ENCODE measurements at places on chromosomes 11 and 22.

GRCh38 chr11:57466680-57467079 lies 6.4 kb downstream of the RTN4RL2 start:
- H3K27ac ChIP-seq: no peak overlapping the region
- H3K4me3 ChIP-seq: no peak overlapping the region
- H3K27me3 ChIP-seq: peaks cover 11% of the 10 kb centered on the region
- H3K4me1 ChIP-seq: no peaks in the 10 kb centered on the region
- no peaks in the 10 kb centered on the region for H3K36me3 ChIP-seq

DNA sequence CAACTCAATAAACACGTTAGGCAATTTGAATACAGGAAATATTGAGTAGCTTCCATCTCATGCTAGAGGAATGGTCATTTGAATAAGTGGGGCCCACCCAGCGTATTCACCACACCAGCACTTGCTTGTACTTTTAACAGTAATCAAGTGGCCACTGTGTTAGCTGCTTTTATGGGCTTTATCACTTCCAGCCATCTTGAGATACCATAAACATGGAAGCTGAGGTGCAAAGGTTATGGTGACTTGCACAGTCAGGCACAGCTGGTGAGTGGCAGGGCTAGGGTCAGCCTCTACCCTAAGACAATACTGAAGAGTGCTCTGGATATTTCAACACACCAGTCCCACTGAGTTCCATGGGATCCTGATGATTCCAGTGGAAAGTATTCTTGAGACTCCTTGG lies 6.7 kb downstream of the JOSD1 start:
- H3K36me3 ChIP-seq: peaks cover 90% of the 10 kb centered on the region
- H3K27ac ChIP-seq: peak overlapping the region; percentile 65
- H3K4me3 ChIP-seq: no peak overlapping the region
- no peak for DNase-seq

DNA sequence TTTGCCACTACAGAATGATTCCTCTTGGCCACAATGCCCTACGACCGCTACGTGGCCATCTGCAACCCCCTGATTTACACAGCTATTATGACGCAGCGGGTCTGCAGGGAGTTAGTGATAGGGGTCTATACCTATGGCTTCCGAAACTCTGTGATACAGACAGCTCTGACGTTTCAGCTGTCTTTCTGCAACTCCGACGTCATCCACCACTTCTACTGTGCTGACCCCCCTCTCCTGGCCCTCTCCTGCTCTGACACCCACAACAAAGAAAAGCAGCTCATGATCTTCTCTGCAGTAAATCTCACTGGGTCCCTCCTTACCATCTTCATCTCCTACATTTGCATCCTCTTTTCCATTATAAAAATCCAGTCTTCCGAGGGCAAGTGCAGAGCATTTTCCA lies 52.3 kb upstream of the OR5P2 start:
- DNase-seq: no peak
- H3K4me3 ChIP-seq: no peak overlapping the region
- no peaks in the 10 kb centered on the region for H3K4me1 ChIP-seq
- H3K36me3 ChIP-seq: no peaks in the 10 kb centered on the region
- H3K27me3 ChIP-seq: peaks cover 8% of the 10 kb centered on the region
- H3K27ac ChIP-seq: no peak overlapping the region

DNA sequence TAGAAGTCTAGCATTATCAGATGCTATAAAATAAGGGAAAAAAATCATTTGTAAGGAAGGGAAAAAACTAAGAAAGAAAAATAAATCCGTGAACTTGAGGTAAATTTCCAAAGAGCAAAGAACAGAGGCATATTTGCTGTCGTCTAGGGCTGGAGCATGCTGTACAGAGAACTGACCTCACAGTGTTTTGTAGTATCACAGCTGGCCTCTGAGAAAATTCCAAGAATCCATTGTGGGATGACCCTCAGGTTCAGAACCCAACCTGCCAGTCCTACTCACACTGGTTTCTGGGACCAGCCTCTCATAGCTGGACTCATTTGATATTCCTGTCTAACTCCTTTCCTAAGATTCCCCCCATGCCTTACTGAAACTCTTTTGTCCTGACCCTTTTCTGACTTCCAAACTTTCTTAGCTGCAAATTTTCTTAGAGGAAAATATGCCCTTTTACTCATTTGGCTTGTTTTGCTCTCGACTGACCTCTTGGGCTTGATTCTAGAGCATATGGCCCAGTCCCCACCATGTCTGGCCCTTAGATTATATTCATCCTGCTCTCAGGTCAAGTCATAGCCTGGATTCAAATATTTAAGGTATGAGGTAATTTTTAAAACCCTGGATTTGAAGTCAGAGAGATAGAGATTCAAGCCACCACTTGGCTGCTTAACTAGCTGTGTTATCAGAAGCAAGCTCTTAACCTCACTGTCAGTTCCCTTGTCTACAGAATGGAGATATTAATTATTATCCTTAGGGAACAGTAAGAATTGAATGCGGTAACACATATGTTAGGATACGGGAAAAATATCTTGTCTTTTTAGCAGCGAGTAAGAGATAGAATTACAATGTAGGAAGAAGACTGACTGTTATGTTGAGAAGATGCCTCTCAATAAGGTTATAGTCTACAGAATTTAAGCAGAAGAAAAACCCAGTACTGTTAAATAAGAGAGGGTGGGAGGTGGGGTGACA lies 89.7 kb upstream of the KCNA4 start:
- H3K36me3 ChIP-seq: no peaks in the 10 kb centered on the region
- no peak overlapping the region for H3K27ac ChIP-seq
- no peak for DNase-seq
- H3K4me1 ChIP-seq: no peaks in the 10 kb centered on the region

GRCh38 chr11:12215181-12215593 lies 104.8 kb downstream of the MICAL2 start:
- no peaks in the 10 kb centered on the region for H3K27me3 ChIP-seq
- H3K27ac ChIP-seq: no peak overlapping the region
- H3K4me1 ChIP-seq: peaks cover 41% of the 10 kb centered on the region
- H3K4me3 ChIP-seq: no peak overlapping the region
- DNase-seq: no peak

GRCh38 chr11:19365743-19366410 lies 125.1 kb upstream of the E2F8 start:
- H3K36me3 ChIP-seq: no peaks in the 10 kb centered on the region
- H3K27ac ChIP-seq: no peak overlapping the region
- no peak for DNase-seq
- H3K4me3 ChIP-seq: no peak overlapping the region
- H3K4me1 ChIP-seq: no peaks in the 10 kb centered on the region

DNA sequence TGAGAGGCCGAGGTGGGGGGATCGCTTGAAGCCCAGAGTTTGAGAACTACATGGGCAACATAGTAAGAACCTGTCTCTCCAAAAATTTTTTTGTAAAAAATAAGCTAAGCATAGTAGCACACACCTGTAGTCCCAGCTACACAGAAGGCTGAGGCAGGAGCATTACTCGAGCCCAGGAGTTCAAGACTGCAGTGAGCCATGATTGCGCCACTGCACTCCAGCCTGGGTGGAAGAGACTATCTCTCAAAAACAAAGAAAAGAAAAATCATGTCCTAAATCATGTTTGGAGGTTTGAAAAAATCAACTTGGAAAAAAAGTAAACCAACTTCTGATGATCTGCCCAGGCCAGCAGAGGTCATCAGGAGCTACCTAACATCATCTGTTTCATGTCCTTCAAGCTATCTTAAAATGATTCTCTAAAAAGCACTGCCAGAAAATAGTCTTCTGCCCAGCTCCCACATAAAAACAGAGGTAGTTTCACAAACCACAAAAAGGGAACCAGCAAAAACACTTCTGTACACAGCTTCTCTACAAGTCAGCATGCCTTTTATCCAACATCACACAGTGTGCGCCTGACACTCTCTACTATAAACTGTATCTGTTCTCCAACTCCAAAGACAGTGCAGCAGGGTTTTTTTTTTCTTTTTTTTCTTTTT lies 165.0 kb downstream of the SOX6 start:
- no peak overlapping the region for H3K4me3 ChIP-seq
- H3K27me3 ChIP-seq: no peaks in the 10 kb centered on the region
- H3K36me3 ChIP-seq: no peaks in the 10 kb centered on the region

DNA sequence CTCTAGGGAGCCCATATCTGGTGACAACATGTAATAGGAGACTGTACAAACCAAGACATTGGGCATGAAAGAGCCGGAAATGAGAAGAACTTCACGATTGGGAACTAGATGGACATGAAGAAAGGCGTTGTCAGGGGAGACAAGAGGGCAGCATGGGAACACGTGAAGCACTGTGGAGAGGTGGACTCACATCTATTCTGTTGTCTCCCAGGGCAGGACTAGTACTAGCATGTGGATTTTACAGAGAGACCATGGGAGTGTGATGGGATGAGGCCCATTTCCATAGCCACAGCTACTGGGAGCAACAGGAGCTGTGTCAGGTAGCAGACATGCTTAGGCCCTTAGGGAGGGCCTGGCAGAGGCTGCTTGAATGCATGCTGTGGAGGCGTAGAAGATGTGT lies 333.9 kb downstream of the OPCML start:
- no peaks in the 10 kb centered on the region for H3K36me3 ChIP-seq
- no peak overlapping the region for H3K4me3 ChIP-seq
- H3K4me1 ChIP-seq: no peaks in the 10 kb centered on the region
- no peak overlapping the region for H3K27ac ChIP-seq
- H3K27me3 ChIP-seq: no peaks in the 10 kb centered on the region

- peak overlapping the region; percentile 40 for H3K4me3 ChIP-seq
- H3K27me3 ChIP-seq: no peaks in the 10 kb centered on the region
- no peaks in the 10 kb centered on the region for H3K36me3 ChIP-seq
- peak; percentile 50 for DNase-seq
Observed at GRCh38 chr22:30185129-30185528, 61.4 kb downstream of the LIF start.

GRCh38 chr11:121894581-121894980 lies 221.4 kb downstream of the BLID start:
- no peak overlapping the region for H3K27ac ChIP-seq
- no peaks in the 10 kb centered on the region for H3K4me1 ChIP-seq
- no peaks in the 10 kb centered on the region for H3K36me3 ChIP-seq
- DNase-seq: no peak

- H3K27me3 ChIP-seq: no peaks in the 10 kb centered on the region
- peaks cover 89% of the 10 kb centered on the region for H3K4me1 ChIP-seq
- H3K4me3 ChIP-seq: no peak overlapping the region
- H3K27ac ChIP-seq: peak overlapping the region; percentile 33
- no peak for DNase-seq
- peaks cover 3% of the 10 kb centered on the region for H3K36me3 ChIP-seq
Observed at GRCh38 chr11:1847926-1848639, 4.8 kb upstream of the LSP1 start.

DNA sequence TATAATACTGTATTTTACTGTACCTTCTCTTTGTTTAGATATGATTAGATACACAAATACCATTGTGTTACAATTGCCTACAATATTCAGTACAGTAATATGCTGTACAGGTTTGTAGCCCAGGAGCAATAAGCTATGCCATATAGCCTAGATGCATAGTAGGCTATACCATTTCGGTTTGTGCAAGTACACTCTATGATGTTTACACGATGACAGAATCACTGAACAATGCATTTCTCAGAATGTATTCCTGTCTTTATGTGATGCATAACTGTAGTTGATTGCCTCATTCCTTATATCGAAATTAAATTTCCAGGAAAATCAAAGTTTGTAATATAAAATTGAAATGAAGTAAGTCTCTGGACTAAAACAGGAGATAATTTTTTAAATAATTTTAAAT lies 49.3 kb upstream of the OR5P2 start:
- peaks cover 19% of the 10 kb centered on the region for H3K27me3 ChIP-seq
- no peak for DNase-seq
- no peaks in the 10 kb centered on the region for H3K4me1 ChIP-seq
- no peaks in the 10 kb centered on the region for H3K36me3 ChIP-seq
- H3K4me3 ChIP-seq: no peak overlapping the region

GRCh38 chr11:44483919-44484610 lies 81.4 kb upstream of the CD82 start:
- no peaks in the 10 kb centered on the region for H3K36me3 ChIP-seq
- H3K4me1 ChIP-seq: no peaks in the 10 kb centered on the region
- H3K4me3 ChIP-seq: no peak overlapping the region
- H3K27me3 ChIP-seq: no peaks in the 10 kb centered on the region
- DNase-seq: no peak

GRCh38 chr11:93573184-93573583 lies 30.0 kb upstream of the SMCO4 start:
- DNase-seq: no peak
- H3K36me3 ChIP-seq: no peaks in the 10 kb centered on the region
- peaks cover 13% of the 10 kb centered on the region for H3K27me3 ChIP-seq
- no peak overlapping the region for H3K27ac ChIP-seq

DNA sequence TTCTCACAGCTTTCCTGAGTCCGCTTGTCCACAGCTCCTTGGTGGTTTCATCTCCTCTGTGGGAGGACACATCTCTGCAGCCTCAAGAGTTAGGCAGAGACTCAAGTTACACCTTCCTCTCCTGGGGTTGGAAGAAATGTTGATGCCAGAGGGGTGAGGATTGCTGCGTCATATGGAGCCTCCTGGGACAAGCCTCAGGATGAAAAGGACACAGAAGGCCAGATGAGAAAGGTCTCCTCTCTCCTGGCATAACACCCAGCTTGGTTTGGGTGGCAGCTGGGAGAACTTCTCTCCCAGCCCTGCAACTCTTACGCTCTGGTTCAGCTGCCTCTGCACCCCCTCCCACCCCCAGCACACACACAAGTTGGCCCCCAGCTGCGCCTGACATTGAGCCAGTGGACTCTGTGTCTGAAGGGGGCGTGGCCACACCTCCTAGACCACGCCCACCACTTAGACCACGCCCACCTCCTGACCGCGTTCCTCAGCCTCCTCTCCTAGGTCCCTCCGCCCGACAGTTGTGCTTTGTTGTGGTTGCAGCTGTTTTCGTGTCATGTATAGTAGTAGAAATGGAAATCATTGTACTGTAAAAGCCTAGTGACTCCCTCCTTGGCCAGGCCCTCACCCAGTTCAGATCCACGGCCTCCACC lies 11.7 kb downstream of the RASD2 start:
- H3K4me1 ChIP-seq: peaks cover 21% of the 10 kb centered on the region
- H3K36me3 ChIP-seq: no peaks in the 10 kb centered on the region
- H3K4me3 ChIP-seq: no peak overlapping the region
- DNase-seq: peak; percentile 86

DNA sequence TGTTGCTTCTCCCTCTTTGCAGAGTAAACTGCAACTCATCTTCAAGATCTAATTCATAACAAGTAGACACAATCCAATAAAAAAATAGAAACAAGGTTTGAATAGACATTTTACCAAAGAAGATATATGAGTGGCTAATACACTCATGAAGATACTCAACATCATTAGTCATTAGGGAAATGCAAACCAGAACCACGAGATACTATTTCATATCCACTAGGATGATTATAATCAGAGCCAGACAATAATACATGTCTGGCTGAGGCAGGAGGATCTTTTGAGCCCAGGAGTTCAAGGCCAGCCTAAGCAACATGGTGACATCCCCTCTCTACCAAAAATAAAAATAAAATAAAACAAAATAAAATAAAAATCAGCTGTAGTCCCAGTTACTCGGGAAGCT lies 85.0 kb downstream of the ATG16L2 start:
- H3K4me1 ChIP-seq: no peaks in the 10 kb centered on the region
- H3K36me3 ChIP-seq: peaks cover 19% of the 10 kb centered on the region
- no peak overlapping the region for H3K27ac ChIP-seq

GRCh38 chr11:134144744-134145143 lies 75.9 kb downstream of the JAM3 start:
- peak overlapping the region; percentile 56 for H3K27ac ChIP-seq
- H3K4me1 ChIP-seq: peaks cover 9% of the 10 kb centered on the region
- no peaks in the 10 kb centered on the region for H3K27me3 ChIP-seq
- DNase-seq: no peak
- H3K36me3 ChIP-seq: peaks cover 73% of the 10 kb centered on the region
- H3K4me3 ChIP-seq: no peak overlapping the region

GRCh38 chr22:31969789-31970489 lies 25.6 kb downstream of the YWHAH start:
- H3K27ac ChIP-seq: peak overlapping the region; percentile 34
- H3K36me3 ChIP-seq: no peaks in the 10 kb centered on the region
- H3K27me3 ChIP-seq: no peaks in the 10 kb centered on the region

- no peak for DNase-seq
- H3K27me3 ChIP-seq: no peaks in the 10 kb centered on the region
- H3K27ac ChIP-seq: no peak overlapping the region
- H3K36me3 ChIP-seq: peaks cover 8% of the 10 kb centered on the region
- H3K4me3 ChIP-seq: no peak overlapping the region
Observed at GRCh38 chr11:129798212-129798611, 17.4 kb upstream of the TMEM45B start.

Data from activated T-cell treated with anti-CD3 and anti-CD28 coated beads, Interleukin-2, amount 50 U/mL, for 24 hours (primary cell).